Cortex of kidney (tissue), 1 donor: ENCODE measurements at places on chromosomes 5 and 9.

GRCh38 chr5:75756981-75757380 is 39.7 kb upstream of the POC5 start:
- no peak for DNase-seq

- DNase-seq = no peak
Measured at GRCh38 chr5:76677849-76678472, 38.0 kb upstream of the F2R start.

- no peak for DNase-seq
Measured at GRCh38 chr5:35856765-35857351, at the start of gene IL7R. Gene IL7R, plus strand, starts transcription at chr5:35856891. Its CDS starts 87 bp downstream, at chr5:35856978.

- DNase-seq = no peak
Measured at GRCh38 chr9:135074354-135075233, 12.9 kb upstream of the OLFM1 start.

GRCh38 chr9:29659736-29660135 is 2086.5 kb upstream of the C9orf72 start:
- DNase-seq = no peak

DNA sequence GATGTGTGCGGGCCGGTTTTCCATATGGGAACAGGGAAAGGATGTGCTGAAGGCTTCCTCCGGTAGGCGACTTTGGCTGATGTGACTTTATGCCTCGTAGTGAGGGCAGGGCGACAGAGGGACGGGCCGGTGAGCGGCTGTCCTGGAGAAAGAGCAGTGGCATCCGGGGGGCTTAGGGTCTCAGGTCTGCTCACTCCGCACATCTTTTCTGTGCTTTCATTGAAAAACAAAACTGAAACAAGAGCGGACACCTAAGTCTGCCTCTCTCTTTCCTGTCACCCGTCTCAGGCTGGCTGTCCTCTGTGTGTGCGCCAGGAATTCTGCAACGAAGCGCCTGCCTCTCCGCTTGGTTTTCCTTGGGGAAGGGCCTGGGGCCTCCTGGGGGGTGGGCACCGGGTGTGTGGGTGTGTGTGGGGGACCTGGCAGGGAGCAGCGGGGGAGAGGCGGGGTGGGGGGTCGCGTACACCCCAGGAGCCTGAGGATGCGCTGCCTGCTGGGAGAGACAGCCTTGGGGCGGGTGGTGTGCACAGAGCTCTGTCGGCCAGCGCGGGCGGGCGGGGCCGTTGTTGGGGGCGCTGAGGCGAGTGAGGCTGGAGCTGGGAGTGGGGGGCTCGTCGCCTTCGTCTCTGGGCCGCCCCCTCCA is 580 bp upstream of the PRRX2 start:
- no peak for DNase-seq
